ENCODE measurements at places on chromosomes 5 and 9. TPM values are rescaled to one million over a fixed set of nuclear protein-coding genes. Genes with fewer than 3 reads are reported as not detected.

GNAQ gene
- 18.6 TPM for total RNA-seq

DRD1 gene
- not detected for total RNA-seq

P4HA2 gene
- 242 TPM for total RNA-seq

GPR21 gene
- not detected for total RNA-seq

SLC28A3 gene
- 0.13 TPM for total RNA-seq

Measured in epithelial cell of alveolus of lung (primary cell).